ENCODE measurements at places on chromosomes 2 and 18. TPM values are rescaled to one million over a fixed set of nuclear protein-coding genes. Genes with fewer than 3 reads are reported as not detected.

Gene C2orf76
- total RNA-seq = 6.7 TPM

Gene CCDC74B
- total RNA-seq = 1.1 TPM

Gene POTEI
- not detected for total RNA-seq

Gene IL36A
- total RNA-seq = not detected

Gene HAAO
- total RNA-seq = 3.9 TPM

Gene PAX3
- 10.6 TPM for total RNA-seq

Gene ARHGEF4
- total RNA-seq = 108 TPM

Gene RESP18
- total RNA-seq = not detected

Gene MAB21L4
- total RNA-seq = 69.5 TPM

Gene VSNL1
- total RNA-seq = 18.8 TPM

Gene REG3A
- total RNA-seq = not detected

Gene PLEKHH2
- 8.9 TPM for total RNA-seq

Gene RAB6C
- total RNA-seq = not detected

Gene C2orf74
- 14.4 TPM for total RNA-seq

Gene FAM110C
- total RNA-seq = 21.3 TPM

Gene FER1L5
- total RNA-seq = not detected

Gene CPLX4
- total RNA-seq = not detected

Gene SERPINB3
- 24.8 TPM for total RNA-seq

Gene GRB14
- 2.3 TPM for total RNA-seq

Gene GULP1
- total RNA-seq = 14.3 TPM

Gene DYNC1I2
- 78.7 TPM for total RNA-seq

Gene SLC5A7
- not detected for total RNA-seq

Gene NT5C1B
- total RNA-seq = not detected

Gene SCN3A
- 0.17 TPM for total RNA-seq

Gene SLC4A5
- total RNA-seq = 4.1 TPM

Gene ANKRD62
- total RNA-seq = 0.16 TPM

Gene CDK15
- total RNA-seq = 0.13 TPM

Gene RASGRP3
- total RNA-seq = 4.9 TPM

Gene CAPN13
- 1.5 TPM for total RNA-seq

Gene DNAJC10
- total RNA-seq = 33.4 TPM

Gene RTKN
- total RNA-seq = 48.2 TPM

Gene TMEFF2
- total RNA-seq = 0.36 TPM

Gene TRAPPC12
- total RNA-seq = 248 TPM

Gene SRSF7
- total RNA-seq = 144 TPM

Gene ACOXL
- total RNA-seq = not detected

Gene ACADL
- 4.0 TPM for total RNA-seq

Gene ST3GAL5
- total RNA-seq = 12.2 TPM

Gene GALNT5
- total RNA-seq = 0.98 TPM

Gene EFHD1
- 18.4 TPM for total RNA-seq

Gene TBR1
- not detected for total RNA-seq

Gene OSR1
- 12.8 TPM for total RNA-seq

Gene CXCR4
- total RNA-seq = 5.1 TPM

Gene SGO2
- total RNA-seq = 3.2 TPM

Gene ASXL3
- 2.0 TPM for total RNA-seq

Gene MAL
- 13.0 TPM for total RNA-seq

Gene WNT6
- 2.8 TPM for total RNA-seq

Gene CRIM1
- total RNA-seq = 162 TPM

Gene ALK
- 0.32 TPM for total RNA-seq
